Stimulated activated CD4-positive, alpha-beta T cell treated with anti-CD3 and anti-CD28 coated beads, Interleukin-1b, Interleukin-23, amount 100 ng/mL, for 4 hours (primary cell): ENCODE measurements at places on chromosomes 12 and 14.

DNA sequence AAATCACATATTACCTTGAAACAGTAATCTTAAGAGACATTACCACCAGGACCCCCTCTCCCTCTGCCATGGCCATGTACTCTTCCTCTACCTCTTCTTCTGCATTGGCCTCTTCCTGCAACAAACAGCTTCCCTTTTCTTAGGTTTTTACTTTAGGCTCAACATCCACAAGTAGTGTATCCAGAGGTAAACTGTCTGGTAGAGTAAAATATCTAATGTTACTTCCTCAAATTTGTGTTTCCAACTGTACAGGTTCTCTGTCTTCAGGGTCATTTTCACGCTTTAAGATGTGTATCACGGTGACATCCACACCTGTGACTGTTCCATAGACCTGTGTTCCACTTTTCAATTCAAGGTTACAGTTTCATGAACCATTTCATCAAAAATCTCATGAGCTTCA lies 13.4 kb downstream of the CDK17 start:
- DNase-seq, result no peak

DNA sequence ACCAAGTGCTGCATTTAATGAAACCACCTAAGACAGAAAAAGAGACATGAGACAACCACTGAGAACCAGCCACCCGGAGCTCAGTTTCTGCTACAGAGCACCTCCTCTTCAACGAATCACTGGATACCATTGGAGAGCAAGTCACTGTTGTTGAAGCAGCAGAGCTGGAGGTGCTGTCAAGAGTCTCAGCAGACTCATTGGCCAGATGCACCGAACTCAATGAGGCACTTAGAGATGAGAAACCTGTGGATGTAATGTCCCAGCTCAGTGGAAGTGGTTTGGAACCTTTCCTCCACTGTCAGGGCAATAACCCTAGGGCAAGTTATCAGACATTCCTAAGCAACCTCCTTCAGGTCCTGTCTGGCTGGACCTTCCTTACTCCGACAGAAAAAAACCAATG lies 13.1 kb downstream of the NPC2 start:
- DNase-seq, result no peak

- DNase-seq, result no peak
Measured at GRCh38 chr12:108564724-108565123, 2.3 kb downstream of the ISCU start.

GRCh38 chr12:99984271-99985128 lies at the start of gene ANKS1B:
ANKS1B (minus strand) TSS chr12:99984936; CDS start chr12:99984237, 699 bp downstream.
- DNase-seq, result peak; percentile 5

DNA sequence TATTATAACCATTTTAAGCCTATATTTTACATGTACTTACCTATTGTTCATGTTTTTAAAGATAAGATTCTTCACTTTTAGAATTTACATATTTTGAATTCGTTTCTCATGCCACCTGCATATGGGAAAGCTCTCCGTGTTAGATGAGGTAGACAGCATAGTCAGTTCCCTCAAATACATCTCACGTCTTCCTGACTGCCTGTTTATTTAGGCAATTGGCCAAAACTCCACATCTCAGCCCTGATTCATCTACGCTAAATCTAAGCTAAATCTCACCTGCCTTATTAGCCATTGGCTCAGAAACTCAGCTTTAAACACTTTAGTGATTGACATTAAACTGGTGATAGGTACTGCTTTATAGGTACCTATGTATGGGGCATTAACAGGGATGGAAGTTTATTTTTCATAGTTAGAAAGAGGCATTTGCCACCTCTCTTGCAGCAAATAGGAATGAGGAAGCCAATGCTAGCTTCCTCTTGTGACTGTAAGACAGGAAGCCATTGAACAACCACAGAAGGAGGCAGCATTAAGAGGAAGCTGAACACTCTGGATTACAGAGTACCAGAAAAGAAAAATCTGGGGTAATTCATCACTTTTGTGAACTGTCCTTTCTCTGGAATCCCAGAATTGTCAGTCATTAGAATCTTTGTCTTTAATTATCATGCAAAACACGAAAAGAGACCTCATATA lies 111.9 kb downstream of the LRFN5 start:
- DNase-seq, result no peak

DNA sequence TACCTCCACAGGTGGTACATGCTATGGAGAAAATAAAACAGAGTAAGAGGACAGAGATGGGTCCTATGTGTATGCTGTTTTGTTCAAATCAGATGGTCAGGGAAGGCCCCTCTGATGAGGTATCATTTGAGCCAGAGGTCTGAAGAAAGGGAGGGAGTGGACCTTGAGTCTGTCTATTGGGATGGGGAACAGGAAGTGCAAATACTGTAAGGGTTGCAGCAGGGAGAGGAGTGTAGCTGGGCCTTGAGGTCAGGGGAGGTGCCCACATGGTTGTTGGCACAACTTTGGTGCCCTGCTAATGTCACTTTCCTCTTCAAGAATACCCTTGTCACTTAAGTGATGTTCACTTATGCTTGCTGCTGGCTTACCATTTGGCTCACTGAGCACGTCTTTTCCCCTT lies 83.3 kb downstream of the PRKCH start:
- DNase-seq, result no peak
